HFFc6 (cell line): ENCODE measurements at places on chromosomes 5 and 9. TPM values are rescaled to one million over a fixed set of nuclear protein-coding genes. Genes with fewer than 3 reads are reported as not detected.

The CDC20B gene
- total RNA-seq, result 0.12 TPM in 2 of 3 replicates, not detected in the other

DNA sequence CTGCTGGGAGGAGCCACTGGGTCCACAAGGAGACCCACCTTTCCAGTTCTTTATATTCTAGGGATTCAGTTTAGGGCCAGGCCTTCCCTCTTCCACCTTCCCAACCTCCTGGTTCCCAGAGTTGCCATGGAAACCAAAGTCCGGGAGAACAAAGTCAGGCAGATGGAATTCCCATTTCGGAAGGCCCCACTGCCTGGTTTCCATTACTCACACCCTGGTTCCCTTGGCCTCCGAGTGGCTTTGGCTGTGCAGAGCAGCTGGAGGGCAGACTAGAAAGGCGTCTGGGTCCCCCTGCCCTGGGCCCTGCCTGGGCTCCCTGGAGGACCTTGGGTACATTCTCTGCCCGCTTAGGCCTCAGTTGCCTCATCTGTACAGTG lies 136.1 kb downstream of the RGS3 start:
- DNase-seq, result peak; percentile 92

- peak overlapping the region; percentile 3; the same call in 1 of the 2 replicates for H3K4me3 ChIP-seq
- H3K4me1 ChIP-seq, result peaks cover 38% of the 10 kb centered on the region
- H3K27ac ChIP-seq, result peak overlapping the region; percentile 46
- peaks cover 30% of the 10 kb centered on the region for H3K36me3 ChIP-seq
These were observed 493.3 kb downstream of the PRELID2 start for GRCh38 chr5:145341842-145342241.

DNA sequence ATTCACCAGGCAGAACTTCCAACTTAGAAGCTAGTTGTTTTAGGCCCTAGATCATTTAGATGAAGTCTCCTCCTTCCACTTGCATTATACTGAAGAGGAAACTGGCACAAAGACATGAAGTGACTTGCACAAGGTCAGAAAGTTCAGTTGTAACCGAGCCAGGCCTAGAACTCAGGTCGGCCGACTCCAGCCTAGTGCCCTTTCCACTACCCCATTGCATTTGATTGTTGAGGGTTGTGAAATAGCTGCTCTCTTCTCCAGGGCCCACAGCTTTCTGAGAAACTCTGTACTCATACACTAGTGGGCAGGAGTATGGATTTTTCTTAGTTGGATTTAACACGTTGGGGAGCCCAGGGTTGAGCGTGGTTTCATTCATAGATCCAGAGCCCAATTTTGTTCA lies 5.6 kb downstream of the ZNF462 start:
- DNase-seq, result no peak
- H3K27me3 ChIP-seq, result no peaks in the 10 kb centered on the region; the same call in 1 of the 2 replicates
- no peak overlapping the region for H3K4me3 ChIP-seq
- H3K36me3 ChIP-seq, result no peaks in the 10 kb centered on the region
- no peak overlapping the region for H3K27ac ChIP-seq
- H3K4me1 ChIP-seq, result peaks cover 56% of the 10 kb centered on the region

GRCh38 chr9:35847792-35848572 lies 19.0 kb downstream of the TMEM8B start:
- H3K4me1 ChIP-seq, result peaks cover 45% of the 10 kb centered on the region
- peak overlapping the region; percentile 67 for H3K4me3 ChIP-seq
- H3K27ac ChIP-seq, result peak overlapping the region; percentile 83
- no peaks in the 10 kb centered on the region for H3K36me3 ChIP-seq
- H3K27me3 ChIP-seq, result no peaks in the 10 kb centered on the region; the same call in none of the 2 replicates

DNA sequence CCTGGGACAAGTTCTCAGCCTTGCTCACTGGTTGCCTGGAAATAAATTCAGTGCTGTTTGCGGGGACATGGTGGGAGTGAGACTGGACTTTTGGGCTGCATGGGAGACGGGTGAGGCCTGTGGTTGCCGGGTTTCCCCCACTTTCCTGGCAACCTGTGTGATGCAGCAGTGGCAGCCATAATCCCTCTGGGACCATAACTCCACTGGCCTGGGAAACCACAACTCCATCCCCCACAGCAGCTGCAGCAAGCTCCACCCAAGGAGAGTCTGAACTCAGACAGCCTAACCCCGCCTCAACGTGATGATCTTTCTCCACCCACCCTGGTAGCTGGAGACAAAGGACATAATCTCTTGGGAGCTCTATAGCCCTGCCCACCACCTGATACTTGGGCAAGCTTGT lies 349.9 kb downstream of the PIK3R1 start:
- no peak overlapping the region for H3K27ac ChIP-seq
- peaks cover 1% of the 10 kb centered on the region; the same call in 1 of the 2 replicates for H3K27me3 ChIP-seq
- H3K4me1 ChIP-seq, result peaks cover 8% of the 10 kb centered on the region; the same call in 1 of the 2 replicates
- H3K4me3 ChIP-seq, result no peak overlapping the region
- H3K36me3 ChIP-seq, result peaks cover 11% of the 10 kb centered on the region; the same call in 1 of the 2 replicates

GRCh38 chr5:43020399-43020746 lies 19.7 kb downstream of the ANXA2R start:
- peaks cover 37% of the 10 kb centered on the region for H3K4me1 ChIP-seq
- peak overlapping the region; percentile 81 for H3K4me3 ChIP-seq
- H3K27me3 ChIP-seq, result no peaks in the 10 kb centered on the region
- peak overlapping the region; percentile 97; the same call in 1 of the 2 replicates for H3K27ac ChIP-seq
- H3K36me3 ChIP-seq, result peaks cover 25% of the 10 kb centered on the region
- DNase-seq, result no peak

GRCh38 chr5:90866915-90867731 lies 308.5 kb downstream of the ADGRV1 start:
- H3K27ac ChIP-seq, result no peak overlapping the region
- H3K36me3 ChIP-seq, result no peaks in the 10 kb centered on the region
- H3K27me3 ChIP-seq, result peaks cover 3% of the 10 kb centered on the region; the same call in 1 of the 2 replicates
- H3K4me3 ChIP-seq, result no peak overlapping the region
- no peak for DNase-seq
- no peaks in the 10 kb centered on the region for H3K4me1 ChIP-seq

The PCDH12 gene
- total RNA-seq, result 0.24 to 0.32 TPM in 2 of 3 replicates, not detected in the other

The GAS1 gene
- 5.4 to 8.8 TPM (median 7.8 TPM) in 3 replicates for total RNA-seq
